ENCODE measurements at places on chromosomes 7 and 10. TPM values are rescaled to one million over a fixed set of nuclear protein-coding genes. Genes with fewer than 3 reads are reported as not detected.

GRCh38 chr7:43700646-43701499, 28.4 kb downstream of the COA1 start:
- no peak for DNase-seq

GRCh38 chr7:17207220-17207619, 91.2 kb upstream of the AHR start:
- no peak for DNase-seq

The RSPH10B2 gene
- 1.2 TPM for total RNA-seq

GRCh38 chr7:74018246-74018895, 9.6 kb upstream of the ELN start:
- no peak for DNase-seq

- no peak for DNase-seq
These were observed 86.1 kb upstream of the NPY start for GRCh38 chr7:24197852-24198251.

The NRG3 gene
- total RNA-seq = 12.2 TPM

DNA sequence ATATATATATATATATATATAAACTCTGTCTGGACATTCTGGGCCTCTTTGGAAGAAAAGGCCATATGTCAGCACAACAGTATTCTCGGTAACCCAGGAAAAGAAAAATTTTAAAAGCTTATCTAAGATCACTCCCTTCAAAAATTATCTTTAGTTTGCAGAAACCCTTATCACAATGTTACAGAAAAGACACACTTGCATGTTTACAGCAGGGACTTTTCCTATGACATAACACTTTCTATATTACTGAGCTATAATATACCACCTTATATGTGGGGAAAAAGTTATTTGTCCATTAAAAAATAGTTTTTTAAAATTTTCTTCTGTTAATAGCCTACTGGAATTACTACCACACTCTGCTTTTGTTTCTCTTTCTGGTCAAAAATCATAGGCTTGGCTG, 25.4 kb downstream of the ANKRD61 start:
- DNase-seq = no peak

- no peak for DNase-seq
These were observed 19.1 kb downstream of the CEP41 start for GRCh38 chr7:130421684-130422083.

DNA sequence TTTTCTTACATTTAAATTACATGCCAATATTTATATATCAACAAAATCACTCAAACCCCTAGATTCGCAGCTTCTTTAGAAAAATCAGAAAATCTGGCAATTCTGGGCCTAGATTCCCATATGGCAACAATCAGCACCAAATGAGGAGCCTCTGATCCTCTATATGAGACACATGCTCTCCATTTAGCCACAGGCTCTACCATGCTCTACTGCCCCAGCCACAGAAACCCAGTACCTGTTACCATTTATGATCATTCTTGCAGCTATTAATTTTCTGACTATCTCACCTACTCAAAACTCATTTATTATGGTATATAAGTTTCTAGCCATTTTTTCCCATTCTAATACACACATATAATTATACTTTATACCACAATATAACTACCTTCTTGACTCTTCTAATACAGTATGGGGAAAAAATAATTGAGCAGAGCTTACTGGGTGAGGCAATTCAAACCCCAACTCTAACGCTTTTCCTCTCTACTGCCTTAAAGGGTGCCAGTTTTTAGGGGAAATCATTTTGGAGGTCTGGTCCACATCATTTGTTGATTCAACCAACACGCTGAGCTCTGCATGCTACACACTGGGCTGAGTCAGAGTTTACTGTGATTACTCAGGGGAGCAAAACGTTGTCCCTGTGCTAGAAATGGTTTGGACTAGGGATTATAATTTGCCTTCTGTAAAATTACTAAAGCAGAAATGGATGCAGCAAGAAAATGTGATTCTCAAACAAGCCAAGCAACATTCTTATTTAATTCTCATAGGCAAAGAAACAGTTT, 11.6 kb downstream of the PDLIM1 start:
- DNase-seq = no peak

GRCh38 chr7:12578930-12579640, 8.6 kb downstream of the SCIN start:
- DNase-seq = no peak

- DNase-seq = no peak
These were observed 19.6 kb upstream of the GSTK1 start for GRCh38 chr7:143243614-143244013.

- no peak for DNase-seq
These were observed 2.5 kb upstream of the MUC3A start for GRCh38 chr7:100946766-100947365.

DNA sequence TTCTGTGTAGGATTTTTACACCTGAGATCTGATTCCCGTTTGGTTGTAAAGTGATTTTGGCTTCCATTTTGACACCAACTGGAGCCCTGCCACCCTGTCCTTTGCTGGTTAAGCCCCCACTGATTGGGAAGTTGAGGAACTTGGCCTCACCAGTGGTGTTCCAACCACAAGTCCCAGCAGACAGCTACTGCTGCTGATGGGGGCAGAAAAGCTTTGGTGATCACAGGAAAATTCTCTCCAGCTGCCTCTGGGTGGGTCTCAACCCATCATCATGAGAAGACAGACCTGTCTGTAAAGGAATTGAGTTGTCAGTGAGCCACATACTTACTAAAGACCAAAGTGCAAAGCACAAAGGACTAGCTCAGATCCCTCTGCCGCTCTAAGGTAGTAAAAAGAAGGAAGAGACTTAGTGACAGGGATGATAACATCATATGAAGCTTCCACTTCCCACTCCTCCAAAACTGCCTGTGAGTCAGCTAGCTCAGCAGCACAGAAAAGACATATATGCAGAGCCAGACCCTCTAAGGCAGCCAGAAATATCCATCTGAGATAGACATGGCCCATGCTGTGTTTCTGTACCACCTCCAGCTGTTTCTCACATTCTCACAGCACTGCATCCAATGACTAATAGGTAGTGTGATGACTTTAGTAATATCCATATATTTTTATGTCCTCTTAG, 22.4 kb upstream of the LRRC17 start:
- no peak for DNase-seq

The CD36 gene
- total RNA-seq = 22.0 TPM

DNA sequence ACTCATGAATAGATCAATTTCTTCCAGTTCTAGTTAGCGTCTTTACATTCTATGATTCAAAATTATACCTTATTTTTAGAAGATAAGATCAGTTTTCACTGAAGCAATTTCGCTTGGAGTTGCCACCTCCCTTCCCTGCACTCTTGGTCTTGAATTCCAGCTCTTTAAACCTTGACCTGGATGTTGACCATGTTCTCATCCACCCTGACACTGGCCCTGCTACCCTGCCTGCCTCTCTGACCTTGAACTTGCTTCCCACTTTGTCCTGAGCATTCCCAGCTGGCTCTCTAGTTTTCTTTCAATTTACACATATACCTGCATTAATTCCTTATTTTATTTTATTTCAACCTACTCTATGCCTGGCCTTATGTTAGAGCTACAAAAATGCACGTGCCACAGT, 274.9 kb upstream of the IGFBP3 start:
- no peak for DNase-seq

GRCh38 chr10:21279217-21279575, 246.3 kb downstream of the SKIDA1 start:
- no peak for DNase-seq

The CEP55 gene
- total RNA-seq = 2.4 TPM

DNA sequence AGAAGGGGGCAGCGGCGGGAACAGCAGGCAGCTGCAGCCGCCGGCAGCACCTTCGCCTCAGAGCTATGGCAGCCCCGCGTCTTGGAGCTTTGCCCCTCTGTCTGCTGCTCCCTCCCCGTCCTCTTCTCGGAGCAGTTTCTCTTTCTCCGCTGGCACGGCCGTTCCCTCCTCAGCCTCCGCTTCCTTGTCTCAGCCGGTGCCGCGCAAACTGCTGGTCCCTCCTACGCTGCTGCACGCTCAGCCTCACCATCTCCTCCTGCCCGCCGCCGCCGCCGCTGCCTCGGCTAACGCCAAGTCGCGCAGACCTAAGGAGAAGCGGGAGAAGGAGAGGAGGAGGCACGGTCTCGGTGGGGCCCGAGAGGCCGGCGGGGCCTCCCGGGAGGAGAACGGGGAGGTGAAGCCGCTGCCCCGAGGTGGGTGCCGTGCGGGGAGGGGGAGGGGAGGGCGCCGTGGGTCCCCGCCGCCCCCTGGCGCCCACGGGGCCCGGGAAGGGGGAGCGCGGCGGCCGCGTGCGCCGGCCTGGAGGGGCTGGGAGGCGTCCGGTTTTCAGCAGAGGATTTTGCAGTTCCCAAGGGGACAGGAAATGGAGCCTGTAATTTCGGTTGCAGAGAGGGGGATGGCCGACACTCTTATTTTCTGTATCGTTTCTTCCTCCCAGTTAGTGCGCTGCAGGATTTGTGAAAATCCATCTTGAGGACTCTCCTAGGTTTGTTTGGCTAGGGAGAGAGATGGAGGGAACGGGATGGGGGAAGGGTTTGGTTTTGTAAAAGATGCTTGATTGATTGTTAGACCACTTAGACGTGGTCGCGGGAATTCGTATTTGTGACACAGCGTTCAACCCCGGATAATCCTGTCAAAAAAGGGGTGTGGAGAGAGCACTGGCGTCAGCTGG, 630 bp downstream of the RSBN1L start:
- peak; percentile 27 for DNase-seq

GRCh38 chr10:113199459-113199858, 249.4 kb downstream of the TCF7L2 start:
- no peak for DNase-seq

- DNase-seq = no peak
These were observed 343.1 kb downstream of the HPSE2 start for GRCh38 chr10:98892523-98892922.

DNA sequence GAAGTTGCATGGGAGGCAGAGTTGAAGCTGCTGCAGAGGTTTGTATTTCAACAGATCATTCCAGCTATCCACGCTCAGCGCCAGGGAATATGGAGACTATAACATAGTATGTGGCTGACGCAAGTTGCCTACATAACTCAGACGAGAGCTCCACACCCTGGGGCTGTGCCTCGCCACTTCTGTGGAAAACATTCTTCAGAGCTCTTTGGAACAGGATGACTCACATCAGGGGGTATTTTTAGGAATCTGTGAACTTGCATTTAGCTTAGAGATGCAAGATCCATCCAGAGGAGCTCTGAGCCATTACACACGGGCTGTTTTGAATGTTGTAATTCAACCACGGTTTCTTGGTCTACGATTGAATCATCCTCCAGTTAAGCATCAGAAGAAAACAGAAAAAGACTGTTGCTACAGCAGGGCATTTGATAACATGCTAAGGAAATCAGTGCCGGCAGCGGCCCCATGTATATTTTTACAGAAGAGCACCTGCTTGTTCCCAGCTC, 481.5 kb upstream of the AKR1E2 start:
- DNase-seq = peak; percentile 27

The TRIL gene
- total RNA-seq = 17.5 TPM

GRCh38 chr10:101566333-101567164, 21.5 kb downstream of the POLL start:
- DNase-seq = no peak

GRCh38 chr10:102422545-102423129, 2.0 kb downstream of the FBXL15 start:
- peak; percentile 71 for DNase-seq

GRCh38 chr10:71780156-71780555, 6.8 kb upstream of the VSIR start:
- no peak for DNase-seq

- peak; percentile 15 for DNase-seq
These were observed 119.9 kb downstream of the MBL2 start for GRCh38 chr10:52652431-52653262.

GRCh38 chr10:121536310-121536913, 61.8 kb downstream of the FGFR2 start:
- no peak for DNase-seq

GRCh38 chr10:75356484-75356883, 45.1 kb downstream of the ZNF503 start:
- no peak for DNase-seq

The SPAM1 gene
- not detected for total RNA-seq

The NPC1L1 gene
- total RNA-seq = not detected
